ENCODE measurements at places on chromosomes 16 and 17. TPM values are rescaled to one million over a fixed set of nuclear protein-coding genes. Genes with fewer than 3 reads are reported as not detected.

The KCTD11 gene
- 11.9 TPM for total RNA-seq

The OSGIN1 gene
- total RNA-seq = 7.7 TPM

The KRT20 gene
- not detected for total RNA-seq

The TMEM106A gene
- total RNA-seq = 13.3 TPM

DNA sequence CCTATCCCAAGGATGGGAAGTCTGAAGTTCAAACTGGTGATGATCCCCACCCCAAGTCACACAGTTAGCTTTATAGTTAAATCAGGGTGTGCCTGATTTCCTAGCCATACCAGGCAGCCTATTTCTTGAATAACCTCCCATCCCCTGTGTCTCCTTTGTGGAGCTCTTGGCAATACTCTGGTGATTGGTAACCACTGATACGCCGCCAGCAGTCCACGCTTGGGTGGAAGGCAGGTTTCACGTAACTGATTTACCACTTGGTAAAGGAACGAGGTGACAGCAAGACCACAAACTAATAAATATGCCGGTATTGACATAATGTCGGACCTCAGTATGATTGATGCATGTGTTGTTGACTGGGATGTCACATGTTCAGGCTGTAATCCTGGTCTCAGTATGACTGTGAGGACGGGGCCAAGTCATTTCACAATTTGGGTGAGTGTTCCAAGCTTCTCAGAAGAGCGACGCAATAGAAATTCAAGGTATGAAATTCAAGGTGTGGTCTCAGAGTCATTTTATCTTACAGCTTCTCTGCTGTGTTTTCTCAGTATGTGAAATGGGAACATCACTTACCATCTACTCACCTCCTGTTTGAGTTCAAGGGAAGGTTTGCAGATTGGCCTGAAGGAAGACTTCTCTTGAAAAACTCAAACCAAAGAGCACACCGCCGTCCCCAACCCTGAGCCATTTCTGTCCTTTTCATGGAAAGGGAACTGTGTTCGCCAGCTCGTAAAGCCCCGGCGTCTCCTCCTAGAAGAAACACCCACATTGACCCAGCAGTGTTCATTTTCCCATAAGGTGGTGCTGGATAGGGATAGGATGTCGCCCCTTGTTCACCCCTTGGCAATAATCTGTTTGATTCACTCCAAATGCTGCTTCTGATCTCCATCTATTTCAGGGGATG, 678.9 kb downstream of the WWOX start:
- no peak for DNase-seq

Measured in HFFc6 (cell line).